ENCODE measurements at places on chromosomes 1 and 21.
A peak's percentile ranks its signal among the peaks of the same experiment; 100 is the strongest.

- no peak for DNase-seq
These were observed 606 bp upstream of the FMO4 start for GRCh38 chr1:171313319-171313834.

DNA sequence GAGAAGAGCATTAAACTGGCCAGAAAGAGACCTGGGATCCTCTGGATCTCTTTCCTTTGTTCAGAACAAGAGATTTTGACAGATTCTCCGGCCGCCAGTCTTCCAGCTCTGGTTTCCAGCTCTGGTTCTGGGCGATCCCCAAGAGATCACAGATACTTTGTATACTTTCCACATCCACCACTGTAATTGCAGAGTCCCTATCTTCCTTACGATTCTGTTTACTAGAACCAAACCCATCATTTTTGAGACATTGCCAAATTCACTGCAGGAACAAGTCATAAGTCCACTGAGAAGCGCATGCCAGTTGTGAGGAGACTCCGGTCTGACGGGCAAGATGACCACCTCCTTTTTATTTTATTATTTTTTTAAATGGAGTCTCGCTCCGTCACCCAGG lies 505.2 kb downstream of the SMYD3 start:
- DNase-seq: peak; percentile 30

DNA sequence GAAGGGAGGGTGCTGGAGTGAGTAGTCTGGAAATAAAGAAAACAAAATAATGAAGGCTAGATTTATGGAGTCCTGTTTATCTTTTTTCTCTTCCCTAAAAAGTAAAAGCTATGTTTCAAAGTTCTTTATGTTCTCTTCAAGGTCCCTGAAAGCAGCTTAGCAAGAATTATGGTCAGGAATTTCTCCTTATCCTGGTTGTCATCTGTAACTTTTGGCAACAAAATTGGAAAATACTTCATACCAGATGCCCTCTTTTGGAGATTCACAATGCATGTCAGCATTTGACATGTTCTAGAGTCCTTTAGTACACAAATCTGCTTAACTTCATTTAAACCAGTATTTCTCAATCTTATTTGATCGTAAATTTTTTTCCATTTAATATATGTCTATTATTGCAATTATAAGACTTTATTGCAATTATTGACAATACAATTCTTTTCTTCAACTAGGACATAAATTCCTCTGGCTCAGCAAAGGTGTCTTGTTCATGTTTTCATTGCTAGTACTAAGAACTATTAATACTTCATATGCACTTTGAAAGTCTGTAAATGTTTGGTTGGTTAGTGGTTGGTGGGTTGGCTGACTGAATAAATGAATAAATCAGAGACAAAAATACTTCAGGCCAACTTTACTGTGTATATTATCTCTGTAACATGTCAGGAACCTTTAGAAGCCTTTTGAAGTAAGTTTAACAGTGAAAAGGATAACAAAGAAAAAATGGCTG lies 101.5 kb downstream of the ATP1B1 start:
- DNase-seq: no peak

DNA sequence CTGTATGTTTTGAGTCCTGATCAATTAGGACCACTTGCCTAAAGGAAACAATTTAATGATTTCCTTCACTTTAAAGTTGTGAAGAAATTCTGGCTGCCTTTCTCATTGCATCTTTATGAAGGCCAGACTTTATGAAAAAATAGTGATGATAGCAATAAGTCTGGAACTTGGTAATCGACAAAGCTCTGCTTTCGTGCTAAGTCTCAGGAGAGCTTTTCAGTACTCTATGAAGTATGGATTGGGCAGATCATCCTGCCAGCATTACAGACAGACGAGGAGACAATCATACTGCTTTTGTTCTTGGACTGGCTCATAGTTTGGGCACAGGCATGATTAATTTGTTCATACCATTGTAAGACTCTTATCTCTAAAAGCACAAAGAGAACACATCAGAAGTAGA lies 45.5 kb upstream of the KCNJ15 start:
- DNase-seq: no peak

- DNase-seq: no peak
These were observed 182.8 kb downstream of the PLPP3 start for GRCh38 chr1:56396581-56396980.

DNA sequence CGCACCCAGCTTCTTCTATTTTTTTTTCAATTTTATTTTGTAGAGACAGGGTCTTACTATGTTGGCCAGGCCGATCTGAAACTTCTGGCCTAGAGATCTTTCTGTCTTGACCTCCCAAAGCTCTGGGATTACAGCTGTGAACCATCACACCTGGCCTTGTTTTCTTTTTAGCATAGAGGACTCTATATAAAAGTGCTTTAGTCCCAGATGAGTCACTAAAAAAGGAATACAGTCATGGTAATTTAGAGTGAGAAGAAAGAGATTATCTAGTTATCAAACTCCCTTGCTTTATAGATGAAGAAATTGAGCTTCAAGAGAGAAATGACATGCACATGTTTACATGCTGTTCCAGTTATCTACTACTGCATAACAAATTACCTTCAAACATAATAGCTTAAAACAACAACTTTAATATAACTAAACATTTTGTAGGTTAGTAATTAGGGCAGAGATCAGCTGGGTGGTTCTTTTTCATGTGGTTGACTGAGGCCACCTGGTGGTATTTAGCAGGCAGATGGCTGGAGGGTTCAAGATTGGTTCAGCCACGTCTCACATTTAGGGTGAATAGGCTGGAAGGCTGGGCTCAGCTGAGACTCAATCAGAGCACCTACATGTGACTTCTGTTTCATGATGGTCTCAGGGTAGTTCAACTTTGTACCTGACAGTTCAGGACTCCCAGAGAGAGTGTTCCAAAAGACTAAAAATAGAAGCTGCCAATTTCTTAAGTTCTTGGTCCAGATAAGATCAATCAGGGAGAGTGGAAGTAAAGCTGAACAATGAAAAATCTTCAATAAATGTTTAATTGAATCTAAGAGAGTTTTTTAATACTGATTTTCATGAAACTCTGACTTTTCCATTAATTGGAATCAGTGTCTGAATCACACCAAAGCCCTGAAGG lies 16.9 kb upstream of the MTF2 start:
- peak; percentile 62 for DNase-seq

DNA sequence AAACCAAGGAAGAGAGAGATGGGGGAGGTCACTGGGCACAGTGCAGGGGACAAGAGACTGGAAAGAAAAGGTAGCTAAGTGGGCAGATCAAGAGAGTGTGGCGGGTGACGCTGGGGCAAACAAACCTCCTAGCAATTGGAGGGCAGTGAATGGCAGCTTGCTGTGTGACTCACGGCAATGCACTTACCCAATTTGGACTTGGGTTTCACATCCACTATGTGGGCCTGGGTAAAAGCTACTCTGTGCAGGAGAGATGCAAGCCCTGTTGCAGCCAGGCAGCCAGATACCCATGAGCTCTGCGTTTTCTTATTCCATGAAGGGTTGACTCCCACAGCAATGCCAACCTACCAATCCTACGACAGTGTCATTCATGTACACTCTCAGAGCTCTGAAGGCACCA lies 9.5 kb downstream of the PLXNA2 start:
- DNase-seq: no peak

- peak; percentile 18 for DNase-seq
These were observed 480.2 kb upstream of the RUNX1 start for GRCh38 chr21:35529171-35529863.

GRCh38 chr21:17777072-17777765 lies 41.9 kb downstream of the C21orf91 start:
- no peak for DNase-seq

- peak; percentile 73 for DNase-seq
These were observed 3.8 kb downstream of the ZNF672 start for GRCh38 chr1:248841702-248842395.

- peak; percentile 78 for DNase-seq
These were observed at the start of gene CFH for GRCh38 chr1:196651637-196652215. CFH (plus strand) TSS chr1:196652043; CDS start chr1:196652118, 75 bp downstream.

DNA sequence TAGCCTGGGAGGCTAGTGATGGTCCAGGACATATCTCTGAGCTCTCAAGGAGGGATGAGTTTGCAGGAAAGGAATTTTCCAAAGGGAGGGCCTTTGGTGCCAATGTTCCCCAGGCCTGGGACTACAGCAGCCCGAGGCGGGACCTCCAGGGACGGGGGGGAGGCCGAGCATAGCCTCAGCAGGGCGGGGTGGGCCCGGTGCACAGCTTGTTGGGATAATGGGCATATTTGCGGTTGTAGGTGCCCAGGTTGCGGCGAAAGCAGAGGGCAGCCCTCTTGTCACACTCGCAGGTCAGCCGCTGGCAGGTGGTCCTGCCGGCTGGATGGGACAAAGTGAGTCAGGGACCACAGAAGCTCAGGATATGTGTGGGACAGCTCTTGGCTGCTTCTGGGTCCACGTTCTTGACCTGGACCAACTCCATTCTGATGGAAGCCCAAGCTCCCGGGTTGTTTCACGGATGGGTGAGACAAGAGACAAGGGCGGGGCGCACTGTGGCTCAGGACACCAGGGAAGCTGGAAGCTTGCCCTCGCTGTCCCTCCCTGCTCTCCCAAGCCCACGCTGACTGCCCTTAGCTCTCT lies 3.2 kb downstream of the PLA2G2E start:
- DNase-seq: no peak

- peak; percentile 97 for DNase-seq
These were observed 13.4 kb downstream of the PLEKHO1 start for GRCh38 chr1:150162862-150163706.

DNA sequence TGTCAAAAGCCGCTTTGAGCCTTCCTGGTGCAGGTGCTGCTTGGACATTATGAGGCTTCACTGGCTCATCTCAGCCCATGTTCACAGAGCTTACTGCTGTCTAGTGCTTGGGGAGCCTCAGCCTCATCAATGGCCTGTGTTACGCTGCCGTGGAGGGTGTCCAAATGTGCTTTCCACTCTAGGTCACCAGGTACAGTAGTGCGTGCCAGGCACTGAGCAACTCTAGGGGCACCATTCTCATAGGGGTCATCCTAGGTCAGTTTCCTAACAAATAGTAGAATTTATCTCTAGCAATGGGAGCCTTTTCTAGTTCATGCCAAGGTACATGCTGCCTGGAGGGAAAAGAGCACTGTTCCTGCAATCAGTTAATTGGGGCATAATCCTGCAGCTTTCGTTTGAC lies 193.8 kb downstream of the DYRK1A start:
- DNase-seq: no peak

DNA sequence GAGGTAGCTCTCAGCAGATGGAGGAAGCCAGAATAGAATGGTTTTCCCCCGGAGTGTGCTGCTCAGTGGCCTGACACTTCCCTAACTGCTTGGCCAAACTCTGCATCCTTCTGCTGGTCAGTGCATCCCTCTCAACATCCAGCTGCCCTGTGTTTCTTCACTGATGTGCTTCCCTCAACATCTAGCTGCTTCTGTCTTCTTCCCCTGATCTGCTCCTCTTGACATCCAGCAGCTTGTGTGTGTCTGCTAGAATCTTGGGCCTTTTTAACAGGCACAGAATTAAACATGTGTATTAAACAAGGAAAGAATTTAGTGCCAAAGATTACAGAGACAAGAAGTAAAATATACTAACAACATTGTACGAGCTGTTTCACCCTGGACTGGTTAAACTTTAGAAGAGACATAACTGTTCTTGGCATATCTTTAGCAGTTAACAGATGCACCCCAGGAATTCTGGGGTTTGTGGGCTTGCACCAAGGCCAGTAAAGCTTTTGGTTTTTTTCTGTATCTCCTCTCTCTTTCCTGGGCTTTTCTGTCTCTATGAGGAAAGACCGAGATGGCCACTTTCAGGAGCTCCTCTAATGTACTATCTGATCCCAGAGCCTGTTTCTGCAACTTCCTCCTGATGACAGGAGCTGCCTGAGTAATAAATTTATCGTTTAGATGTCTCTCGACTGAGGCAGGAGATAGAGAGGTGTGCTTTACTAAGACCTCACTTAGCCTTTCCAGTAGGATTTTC lies 34.8 kb upstream of the HSD3B1 start:
- DNase-seq: no peak

DNA sequence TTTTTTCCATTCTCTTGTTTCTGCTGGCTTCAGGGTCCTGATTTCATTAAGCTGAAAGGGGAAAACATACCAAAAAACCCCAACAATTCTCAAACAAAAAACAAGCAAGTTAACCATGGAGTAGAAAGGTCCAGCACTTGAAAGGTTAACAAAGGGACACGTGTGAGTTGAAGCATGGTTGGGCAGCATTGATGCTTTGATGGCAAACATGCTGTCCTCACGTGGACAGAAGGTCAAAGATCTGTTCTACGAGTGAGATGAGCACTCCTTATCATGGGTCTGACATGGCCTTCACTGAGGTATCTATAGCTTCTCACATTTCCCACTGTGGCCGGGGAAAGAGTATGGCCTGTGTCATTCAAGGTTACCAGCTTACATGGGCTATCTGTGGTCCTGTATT lies 394.9 kb downstream of the HHAT start:
- DNase-seq: no peak

DNA sequence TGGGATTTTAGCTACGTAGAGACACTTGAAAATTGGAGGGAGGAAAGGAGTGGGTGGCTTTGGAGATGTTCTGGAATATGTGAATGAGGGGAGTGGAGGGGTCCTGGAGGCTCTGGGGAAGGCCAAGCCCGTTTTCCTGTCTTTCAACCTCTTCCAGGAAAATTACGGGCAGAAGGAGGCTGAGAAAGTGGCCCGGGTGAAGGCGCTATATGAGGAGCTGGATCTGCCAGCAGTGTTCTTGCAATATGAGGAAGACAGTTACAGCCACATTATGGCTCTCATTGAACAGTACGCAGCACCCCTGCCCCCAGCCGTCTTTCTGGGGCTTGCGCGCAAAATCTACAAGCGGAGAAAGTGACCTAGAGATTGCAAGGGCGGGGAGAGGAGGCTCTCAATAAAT lies 442 bp upstream of the RUSC1 start:
- no peak for DNase-seq

- no peak for DNase-seq
These were observed 11.4 kb upstream of the ADAR start for GRCh38 chr1:154619181-154619948.

- DNase-seq: peak; percentile 86
These were observed 110.5 kb downstream of the CNIH3 start for GRCh38 chr1:224726441-224727182.

DNA sequence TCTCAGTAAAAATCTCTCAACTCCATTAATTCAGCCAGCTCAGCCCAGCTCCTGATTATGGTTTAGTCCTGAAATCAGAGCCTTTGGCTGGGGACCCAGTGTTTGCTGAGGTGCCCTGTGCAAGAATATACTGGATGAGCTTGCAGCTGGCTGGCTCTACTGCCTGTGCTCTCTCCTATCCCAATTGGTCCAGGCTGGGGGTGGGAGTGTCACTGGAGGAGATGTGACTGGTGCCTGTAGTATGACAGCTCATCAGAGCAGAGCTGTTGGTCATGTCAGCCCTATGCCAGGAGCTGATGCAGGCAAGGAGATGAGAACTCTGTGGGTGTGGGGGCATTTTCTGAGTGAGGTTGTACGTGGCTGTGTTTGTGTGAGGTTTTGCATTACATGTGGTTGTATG lies 87.0 kb downstream of the TNR start:
- no peak for DNase-seq

All from MCF 10A (cell line).